ENCODE measurements at places on chromosomes 7 and 10. TPM values are rescaled to one million over a fixed set of nuclear protein-coding genes. Genes with fewer than 3 reads are reported as not detected.

Gene ZC3HAV1L
- 12.9 TPM for total RNA-seq

Gene VSTM2A
- not detected for total RNA-seq

Gene ABCB4
- total RNA-seq: 23.4 TPM

Gene ADAM22
- 4.4 TPM for total RNA-seq

DNA sequence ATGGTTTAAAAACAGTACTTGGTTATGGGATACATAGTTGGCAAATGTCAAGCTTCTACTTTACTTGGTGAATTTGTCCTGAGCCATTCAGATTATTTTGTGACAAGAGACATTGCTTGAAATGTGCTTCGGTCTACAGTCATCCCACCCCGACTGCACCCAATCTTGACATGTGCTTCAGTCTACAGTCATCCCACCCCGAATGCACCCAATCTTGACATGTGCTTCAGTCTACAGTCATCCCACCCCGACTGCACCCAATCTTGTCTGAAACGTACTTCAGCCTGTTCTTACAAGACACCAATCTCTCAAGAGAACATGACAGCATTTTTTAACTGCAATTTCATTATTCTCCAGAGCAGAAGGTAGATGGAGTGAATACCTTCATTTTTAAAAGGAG lies 47.8 kb downstream of the PRKCQ start:
- DNase-seq: no peak

DNA sequence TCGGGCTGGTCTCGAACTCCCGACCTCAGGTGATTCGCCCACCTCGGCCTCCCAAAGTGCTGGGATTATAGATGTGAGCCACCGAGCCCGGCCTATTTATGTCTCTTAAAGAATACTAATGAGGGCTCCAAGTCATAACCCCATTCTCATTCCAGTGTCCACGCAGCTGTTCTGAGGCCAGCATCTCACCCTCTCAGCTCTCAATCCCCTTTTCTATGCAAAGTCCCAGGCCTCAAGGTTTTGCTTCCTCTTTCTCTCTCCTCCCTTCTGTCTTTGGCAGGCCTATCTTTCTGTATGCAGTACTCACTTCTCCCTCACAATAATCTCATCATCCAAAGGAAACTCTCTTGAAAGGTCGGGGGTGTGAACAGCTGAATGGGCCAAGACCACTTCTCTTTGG lies 28.0 kb upstream of the VSIR start:
- peak; percentile 37 for DNase-seq

- DNase-seq: peak; percentile 88
These were observed 604 bp downstream of the MXI1 start for GRCh38 chr10:110207805-110208613.
